ENCODE measurements at places on chromosomes 7 and 10.

DNA sequence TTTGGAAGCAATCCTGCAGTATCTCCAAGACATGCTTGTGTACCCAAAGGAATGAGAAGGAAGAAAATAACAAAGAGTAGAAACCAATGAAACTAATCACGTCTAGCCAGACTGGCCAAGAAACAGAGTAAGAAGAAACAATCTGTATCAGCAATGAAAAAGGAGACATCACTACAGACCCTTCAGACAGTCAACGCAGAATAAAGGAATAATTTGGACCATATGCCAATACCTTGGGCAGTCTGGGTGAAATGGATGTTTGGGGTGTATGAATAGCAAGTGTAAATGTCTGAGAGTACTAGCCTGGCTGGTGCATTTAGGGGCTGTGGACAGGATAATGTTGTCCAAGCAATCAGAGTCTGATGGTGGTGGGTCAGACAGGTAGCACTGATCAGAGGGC is 61.1 kb downstream of the SLC29A4 start:
- DNase-seq = no peak

DNA sequence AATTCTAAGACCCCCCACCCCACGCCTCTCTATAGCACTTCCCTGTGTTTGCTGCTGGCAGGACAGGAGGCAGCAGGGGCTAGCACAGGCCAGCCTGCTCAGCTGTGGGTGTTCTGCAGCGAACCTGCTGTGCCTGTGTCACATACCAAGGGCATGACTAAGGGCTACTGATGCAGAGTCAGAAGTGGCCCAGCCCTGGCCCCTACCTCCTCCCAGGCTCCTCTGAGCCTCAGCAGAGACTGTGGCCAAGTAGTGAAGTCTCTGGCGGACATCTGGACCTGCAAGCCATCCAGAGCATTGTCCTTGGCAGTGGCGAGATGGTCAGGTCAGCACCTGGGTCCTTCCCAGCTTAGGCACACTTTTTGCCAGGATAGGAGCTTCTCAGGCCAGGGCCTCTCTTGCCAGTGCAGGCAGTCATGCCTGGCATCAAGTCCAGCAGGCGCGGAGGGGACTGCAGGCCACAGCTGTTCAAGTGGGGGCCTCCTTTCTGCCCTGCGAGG is 116.3 kb upstream of the RET start:
- DNase-seq = no peak

DNA sequence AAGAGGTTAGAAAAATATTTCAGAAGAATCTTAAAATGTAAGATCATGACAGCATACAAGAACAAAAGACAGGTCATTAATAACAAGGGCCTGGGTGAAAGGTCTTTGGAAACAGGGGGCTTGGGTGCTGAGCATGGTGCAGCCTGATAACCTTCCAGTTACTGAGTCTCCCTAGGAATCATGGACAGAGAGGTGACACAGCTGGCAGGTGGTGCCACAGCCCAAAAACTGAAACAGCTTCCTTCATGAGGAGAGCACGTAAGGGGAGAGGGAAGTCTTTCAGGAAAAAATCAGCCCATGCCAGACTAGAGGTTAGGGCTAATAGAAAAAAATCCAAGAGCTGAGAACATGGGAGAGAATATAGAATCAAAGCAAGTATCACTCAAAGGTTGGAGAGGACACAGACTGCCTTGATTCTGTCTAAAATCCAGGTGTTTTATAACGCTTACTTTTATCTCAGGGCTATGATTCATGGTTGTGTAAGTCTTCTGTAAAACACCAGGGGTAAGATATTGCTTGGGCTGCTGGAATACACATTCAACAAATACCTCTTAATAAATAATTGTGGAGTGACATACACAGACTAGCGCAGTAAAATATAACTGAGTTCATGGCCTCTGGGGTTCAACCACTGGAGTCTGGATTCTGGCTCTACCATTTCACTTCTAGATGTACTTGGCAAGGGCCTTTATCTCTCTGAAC is 88.1 kb downstream of the SEMA3C start:
- no peak for DNase-seq

GRCh38 chr10:132948351-132948750 is 6.0 kb upstream of the CFAP46 start:
- DNase-seq = no peak

- DNase-seq = no peak
Observed at GRCh38 chr10:98444314-98445006, 2.3 kb downstream of the HPS1 start.

DNA sequence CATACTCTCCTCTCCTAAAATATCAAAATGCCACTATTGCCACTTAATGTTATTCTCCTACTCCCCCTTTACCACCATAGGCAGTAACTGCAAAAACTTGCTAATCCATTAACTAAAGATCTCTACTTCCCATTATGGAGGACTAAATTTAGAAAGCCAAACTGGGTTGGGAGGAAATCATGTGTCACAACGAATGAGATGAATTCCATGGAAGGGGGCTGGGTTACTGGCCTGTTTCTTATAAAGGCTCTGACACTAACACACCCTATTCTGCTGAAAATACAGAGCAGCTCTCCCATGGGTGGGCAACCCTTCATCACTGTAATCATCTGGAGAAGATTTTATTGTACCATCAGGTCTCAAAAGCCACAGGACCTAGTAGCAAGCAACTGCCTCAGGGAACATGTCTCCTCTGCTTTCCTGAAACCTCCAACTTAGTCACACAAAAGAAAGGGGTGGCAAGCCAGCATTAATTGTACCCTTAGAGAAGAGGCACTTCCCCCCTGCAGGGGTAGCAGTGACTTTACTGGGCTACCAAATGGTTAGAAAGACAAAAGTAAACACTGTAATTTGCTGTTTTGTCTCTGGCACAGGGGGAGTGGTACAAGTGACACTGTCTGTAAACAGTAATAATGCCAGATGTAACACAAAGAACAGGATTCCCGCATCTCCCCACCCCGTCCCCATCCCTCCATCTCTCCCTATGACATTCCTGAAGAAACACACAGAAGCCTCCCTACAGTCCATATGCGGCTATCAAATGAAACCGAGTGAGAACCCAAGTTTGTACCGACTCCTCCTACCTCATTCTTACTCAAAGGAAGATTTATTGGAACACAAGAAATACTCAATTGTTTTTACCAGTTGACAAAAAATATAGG is 81.6 kb downstream of the ARMH3 start:
- no peak for DNase-seq

DNA sequence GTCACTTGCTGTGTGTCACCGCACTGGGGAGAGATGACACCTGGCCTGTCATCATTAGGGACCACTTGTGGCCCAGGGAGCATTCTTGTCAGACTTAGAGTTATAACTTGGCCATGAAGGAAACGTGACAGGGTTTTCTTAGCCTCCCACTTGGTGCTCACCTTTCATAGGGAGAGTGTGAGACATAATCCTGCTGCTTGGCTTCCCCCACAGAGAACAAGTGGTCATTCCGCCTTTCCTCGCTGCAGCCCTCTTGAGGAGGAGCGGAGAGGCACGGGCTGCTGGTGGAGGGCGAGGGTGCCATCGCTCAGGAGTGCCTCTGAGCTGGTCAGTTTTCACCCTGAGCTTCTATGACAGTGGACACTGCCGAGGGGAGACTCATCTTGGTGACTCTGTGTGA is 125.0 kb upstream of the GJD4 start:
- no peak for DNase-seq

DNA sequence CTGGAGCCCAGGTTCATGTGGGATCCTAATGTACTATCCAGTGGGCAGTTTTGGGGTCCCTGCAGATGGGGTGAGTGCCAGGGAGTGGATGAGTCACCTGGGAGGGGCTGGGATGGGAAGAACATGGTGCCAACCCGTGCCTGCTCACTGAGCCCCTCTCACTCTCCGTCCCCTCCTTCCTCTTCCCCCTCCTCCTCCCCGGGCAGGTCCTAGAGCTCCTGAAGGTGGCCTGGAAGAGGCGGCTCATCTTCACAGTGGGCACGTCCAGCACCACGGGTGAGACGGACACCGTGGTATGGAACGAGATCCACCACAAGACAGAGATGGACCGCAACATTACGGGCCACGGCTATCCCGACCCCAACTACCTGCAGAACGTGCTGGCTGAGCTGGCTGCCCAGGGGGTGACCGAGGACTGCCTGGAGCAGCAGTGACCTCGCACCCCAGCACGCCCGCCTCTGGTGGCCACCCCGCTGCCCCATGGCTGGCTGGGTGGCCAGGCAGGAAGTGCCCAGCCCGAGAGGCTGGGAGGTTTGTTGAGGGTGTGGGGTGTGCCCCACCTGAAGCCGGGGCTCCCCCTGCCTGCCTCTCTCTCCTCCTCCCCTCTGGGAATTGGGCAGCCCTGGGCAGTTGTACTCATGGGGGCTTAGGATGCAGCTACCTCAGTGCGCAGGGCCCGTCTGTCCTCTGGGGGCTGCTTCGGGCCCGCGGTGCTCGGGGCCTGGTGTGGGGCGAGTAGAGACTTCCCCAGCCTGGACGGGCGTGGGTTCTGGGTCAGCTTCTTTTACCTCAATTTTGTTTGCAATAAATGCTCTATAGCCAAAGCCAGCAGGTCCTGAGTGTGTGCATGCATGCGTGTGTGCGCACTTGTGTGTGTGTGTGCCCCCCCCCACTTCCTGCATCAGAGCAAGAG is 4.9 kb upstream of the UPK3B start:
- DNase-seq = no peak

GRCh38 chr10:7153750-7154149 is 257.1 kb downstream of the SFMBT2 start:
- no peak for DNase-seq

GRCh38 chr7:11194492-11194891 is 220.8 kb downstream of the PHF14 start:
- DNase-seq = no peak

DNA sequence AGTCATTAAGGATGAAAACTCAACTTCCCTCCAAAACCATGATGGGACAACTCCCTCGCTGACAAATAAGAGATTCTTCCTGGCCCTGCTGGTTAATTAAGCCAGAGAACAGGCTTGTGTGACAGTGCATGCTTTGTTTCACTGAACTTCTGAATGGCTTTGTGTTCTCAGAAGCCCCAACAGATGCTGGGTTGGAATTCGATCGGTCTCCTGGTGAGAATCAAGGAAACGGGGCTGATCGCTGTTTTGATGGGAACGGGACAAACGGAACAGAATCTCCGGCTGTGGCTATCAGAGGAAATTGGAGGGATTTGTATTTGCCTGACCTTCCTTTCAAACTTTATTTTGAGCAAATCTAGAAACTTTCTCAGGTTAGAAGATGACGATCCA is 145.0 kb downstream of the RNF216 start:
- DNase-seq = no peak

DNA sequence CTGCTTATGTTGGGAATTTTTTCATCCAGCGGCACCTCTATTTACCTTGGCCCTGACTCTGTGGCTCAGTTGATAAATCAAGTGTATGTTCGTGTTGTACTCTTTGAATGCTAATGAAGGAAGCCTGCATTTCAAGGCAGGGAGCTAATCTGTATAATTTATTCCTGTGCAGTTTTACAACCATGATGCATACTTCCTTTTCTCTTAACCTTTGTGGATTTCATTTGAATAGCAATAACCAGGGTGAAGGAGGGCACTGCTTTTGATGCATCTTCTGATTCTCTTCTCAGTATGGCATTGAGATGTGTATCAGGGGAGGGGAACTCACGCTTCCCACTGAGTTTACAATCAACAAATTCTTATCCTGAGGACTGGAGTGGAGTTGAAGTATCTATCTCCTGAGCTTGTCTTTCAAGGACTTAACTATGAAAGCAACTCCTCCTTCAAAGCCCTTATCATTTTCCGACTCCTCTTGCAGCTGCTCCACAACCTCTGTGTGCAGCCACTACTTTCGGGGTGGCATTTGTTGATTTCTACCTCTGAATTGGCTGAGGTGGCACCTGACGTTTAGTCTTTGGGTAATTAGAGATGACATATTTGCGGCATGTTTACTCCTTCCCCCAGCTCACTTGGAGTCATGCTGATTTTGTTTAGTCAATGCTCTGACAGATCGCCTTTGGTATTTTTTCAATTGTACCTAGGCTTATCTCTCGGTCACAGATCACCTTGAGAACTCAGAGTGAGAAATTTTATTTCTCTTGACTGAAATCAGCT is 275.2 kb downstream of the PHTF2 start:
- no peak for DNase-seq

- DNase-seq = no peak
Observed at GRCh38 chr10:17576768-17577167, 40.4 kb downstream of the HACD1 start.

GRCh38 chr7:50462361-50462760 is 12.2 kb upstream of the FIGNL1 start:
- DNase-seq = no peak

DNA sequence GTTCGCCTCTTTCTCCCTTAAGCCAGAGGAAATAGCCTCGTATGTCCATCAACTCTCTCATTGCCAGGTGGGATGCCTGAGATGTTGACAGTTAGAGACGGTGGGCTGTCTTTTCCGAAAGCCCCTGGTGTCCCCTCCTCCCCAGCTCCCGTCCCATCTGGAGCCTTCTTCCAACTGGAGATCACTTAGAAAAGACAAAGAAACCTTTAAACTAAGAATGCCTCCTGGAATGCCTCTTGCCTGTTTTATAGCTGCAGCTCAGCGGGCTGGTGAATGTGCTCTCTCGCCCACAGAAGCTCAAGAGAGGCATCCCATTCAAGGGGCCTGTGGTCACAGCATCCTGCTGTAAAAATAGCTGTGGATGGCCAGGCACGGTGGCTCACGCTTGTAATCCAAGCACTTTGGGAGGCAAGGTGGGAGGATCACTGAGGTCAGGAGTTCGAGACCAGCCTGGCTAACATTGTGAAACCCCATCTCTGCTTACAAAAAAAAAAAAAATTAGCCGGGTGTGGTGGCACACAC is 5.2 kb upstream of the MYL10 start:
- no peak for DNase-seq

DNA sequence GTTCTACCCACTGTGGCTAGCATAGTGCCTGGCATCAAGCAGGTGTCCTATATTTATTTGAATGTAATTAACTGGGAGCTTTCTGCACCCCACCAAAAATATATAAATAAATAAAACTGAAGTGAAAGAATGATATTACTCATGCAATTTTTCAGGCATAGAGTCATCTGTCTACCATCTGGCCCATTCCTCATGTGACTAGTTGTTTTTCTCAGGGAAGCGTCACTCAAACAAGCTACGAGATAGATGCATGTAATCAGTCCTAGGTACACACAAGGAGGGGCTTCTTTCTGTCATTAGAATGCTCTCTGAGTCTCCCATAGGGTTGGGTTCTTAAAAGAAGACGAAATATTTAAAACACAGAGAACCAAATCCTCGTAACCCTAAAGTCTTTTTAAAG is 255.5 kb upstream of the KMT2E start:
- DNase-seq = no peak

DNA sequence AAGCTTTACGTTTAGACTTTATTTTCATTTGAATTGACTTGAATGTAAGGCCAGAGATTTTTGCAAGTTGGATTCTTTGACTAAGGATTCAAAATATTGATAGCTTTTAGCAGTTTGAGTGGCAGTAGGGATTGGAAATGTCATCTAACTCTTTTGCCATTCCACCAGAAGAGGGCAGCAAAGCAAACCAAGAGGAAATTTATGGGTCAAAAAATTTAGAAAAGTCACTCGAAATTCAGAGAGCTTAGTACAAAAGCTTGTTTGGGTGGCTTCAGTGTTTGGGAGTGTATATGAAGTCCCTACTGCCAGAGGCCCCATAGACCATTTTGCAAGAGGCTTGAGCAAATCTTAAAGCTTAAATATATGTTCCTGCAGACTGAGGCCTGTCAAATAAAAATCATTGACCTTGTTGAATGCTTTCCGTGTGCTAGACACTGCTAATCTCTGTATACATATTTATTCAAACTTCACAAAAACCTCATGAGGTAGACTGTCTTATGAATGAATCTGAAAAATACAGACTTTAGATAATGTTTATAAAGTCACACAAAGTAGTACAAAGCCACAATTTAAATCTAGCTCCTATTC is 44.6 kb upstream of the RSBN1L start:
- DNase-seq = no peak

All from nucleus accumbens (tissue), 56 donors.